ENCODE measurements at places on chromosomes 3 and 15. TPM values are rescaled to one million over a fixed set of nuclear protein-coding genes. Genes with fewer than 3 reads are reported as not detected.

- no peak overlapping the region for H3K4me3 ChIP-seq
- no peaks in the 10 kb centered on the region for H3K27me3 ChIP-seq
- peaks cover 4% of the 10 kb centered on the region for H3K4me1 ChIP-seq
- no peak for DNase-seq
- no peak overlapping the region for H3K27ac ChIP-seq
- H3K36me3 ChIP-seq, result no peaks in the 10 kb centered on the region
Measured at GRCh38 chr15:66955871-66956585, 109.4 kb upstream of the SMAD3 start.

DNA sequence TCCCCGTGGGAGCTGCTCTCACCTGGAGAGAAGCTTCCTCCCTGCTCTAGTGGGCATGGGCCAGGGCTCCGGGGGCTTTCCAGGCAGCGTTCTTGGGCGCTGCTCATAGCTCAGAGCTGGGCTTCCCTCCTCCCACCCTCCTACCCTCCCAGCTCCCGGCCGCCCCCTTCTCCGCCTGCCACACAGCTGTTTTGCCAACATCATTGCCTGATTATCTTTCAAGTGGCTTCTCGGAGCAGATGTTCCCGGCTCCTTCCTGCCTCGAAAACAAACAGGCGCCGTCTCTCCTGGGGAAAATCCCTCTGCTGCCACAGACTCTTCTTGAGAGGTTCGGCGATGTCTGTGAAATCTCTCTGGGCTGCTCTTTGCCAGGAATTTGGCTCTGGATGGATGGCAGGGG is 195.6 kb downstream of the RPLP1 start:
- H3K27ac ChIP-seq, result peak overlapping the region; percentile 78
- peak; percentile 36 for DNase-seq

DNA sequence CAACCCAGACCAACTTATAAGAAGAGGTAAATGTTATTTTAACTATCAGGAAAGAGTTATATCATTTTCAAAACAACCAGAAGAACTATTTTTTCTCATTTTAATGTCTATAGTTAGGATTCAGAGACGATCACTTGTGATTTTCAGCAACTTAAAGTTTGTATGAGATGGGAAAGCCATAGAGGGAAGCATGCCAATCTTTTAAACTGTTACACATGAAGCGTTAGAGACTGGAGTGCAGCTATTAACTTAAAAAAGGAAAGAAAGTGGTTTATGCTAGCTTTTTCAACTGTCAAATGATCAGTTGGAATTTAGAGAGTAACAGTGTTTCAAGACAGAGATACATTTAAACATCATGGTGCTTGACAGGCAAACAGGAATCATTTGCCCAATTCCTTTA is 91.7 kb upstream of the LPP start:
- peaks cover 21% of the 10 kb centered on the region for H3K4me1 ChIP-seq
- no peak overlapping the region for H3K4me3 ChIP-seq
- H3K27me3 ChIP-seq, result no peaks in the 10 kb centered on the region
- no peaks in the 10 kb centered on the region for H3K36me3 ChIP-seq

DNA sequence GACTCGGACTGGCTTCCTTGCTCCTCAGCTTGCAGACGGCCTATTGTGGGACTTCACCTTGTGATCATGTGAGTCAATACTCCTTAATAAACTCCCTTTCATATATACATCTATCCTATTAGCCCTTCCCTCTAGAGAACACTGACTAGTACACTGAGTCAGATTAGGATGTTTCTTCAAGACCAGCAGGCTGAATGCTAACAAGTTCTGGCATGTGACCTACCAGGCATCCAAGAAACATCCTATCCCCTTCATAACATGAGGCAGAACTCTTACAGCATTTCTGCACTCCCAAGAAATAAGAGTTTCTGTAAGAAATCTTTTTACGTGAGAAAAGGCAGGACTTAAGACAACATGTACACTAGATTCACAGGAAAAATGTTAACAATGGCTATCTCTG is 9.3 kb downstream of the CFAP92 start:
- no peak overlapping the region for H3K27ac ChIP-seq
- H3K4me1 ChIP-seq, result no peaks in the 10 kb centered on the region
- H3K4me3 ChIP-seq, result no peak overlapping the region
- no peak for DNase-seq
- H3K36me3 ChIP-seq, result no peaks in the 10 kb centered on the region
- H3K27me3 ChIP-seq, result peaks cover 10% of the 10 kb centered on the region

DNA sequence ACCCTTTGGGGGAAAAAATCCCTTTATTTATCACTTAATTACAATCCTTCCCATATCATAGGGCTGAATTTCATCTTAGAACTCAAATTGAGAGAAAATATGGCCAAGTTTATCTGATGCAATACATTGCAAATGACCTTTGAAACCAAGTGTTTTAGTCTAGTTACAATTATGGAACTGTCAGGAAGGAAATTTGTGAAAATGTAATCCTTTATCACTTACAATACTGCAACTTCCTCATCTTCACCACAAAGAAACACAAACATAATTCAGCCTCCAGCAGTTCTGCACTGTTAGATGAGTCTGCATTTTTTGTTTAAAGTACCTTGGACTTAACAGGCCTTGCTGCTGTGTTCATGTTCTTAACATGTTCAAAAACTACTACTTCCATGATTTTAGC is 4.6 kb downstream of the CCPG1 start:
- no peak overlapping the region for H3K4me3 ChIP-seq
- no peak for DNase-seq
- peaks cover 4% of the 10 kb centered on the region for H3K36me3 ChIP-seq

DNA sequence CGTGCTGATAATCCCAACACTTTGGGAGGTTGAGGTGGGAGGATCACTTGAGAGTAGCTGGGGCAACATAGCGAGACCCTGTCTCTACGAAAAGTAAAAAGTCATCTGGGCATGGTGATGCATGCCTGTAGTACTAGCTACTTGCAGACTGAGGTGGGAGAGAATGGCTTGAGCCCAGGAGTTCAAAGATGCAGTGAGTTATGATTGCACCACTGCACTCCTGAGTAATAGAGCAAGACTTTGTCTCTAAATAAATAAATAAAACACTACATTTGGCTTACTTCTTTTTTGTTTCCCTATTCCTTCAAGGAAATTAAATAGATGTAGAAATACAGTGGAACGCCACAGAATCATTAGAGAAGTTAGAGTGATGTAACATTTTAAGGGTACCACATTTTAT is 20.1 kb upstream of the LDHAL6B start:
- H3K4me1 ChIP-seq, result peaks cover 6% of the 10 kb centered on the region
- no peak for DNase-seq
- H3K27me3 ChIP-seq, result no peaks in the 10 kb centered on the region
- peaks cover 58% of the 10 kb centered on the region for H3K36me3 ChIP-seq

- no peaks in the 10 kb centered on the region for H3K36me3 ChIP-seq
- DNase-seq, result no peak
Measured at GRCh38 chr3:61927332-61927731, 366.0 kb downstream of the PTPRG start.

DNA sequence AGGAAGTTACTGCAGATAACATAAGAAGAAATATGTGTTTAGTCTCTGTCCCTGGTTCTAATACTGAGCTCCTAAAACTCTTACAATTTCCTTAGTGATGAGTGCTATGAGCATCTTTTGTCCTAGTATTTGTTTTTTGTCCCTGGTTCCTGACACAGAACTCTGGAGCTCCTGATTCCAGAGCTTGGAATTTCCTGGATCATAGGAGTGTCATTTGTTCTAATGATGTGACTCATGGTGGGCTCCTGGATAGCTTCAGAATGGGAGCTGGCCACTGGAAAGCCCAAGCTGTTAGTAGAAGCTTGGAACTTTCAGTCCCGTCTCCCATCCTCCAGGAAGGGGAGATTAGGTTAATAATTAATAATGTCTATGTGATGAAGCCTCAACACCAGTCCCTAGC is 98.2 kb downstream of the CNTN6 start:
- H3K4me1 ChIP-seq, result peaks cover 9% of the 10 kb centered on the region
- no peaks in the 10 kb centered on the region for H3K36me3 ChIP-seq
- H3K4me3 ChIP-seq, result no peak overlapping the region
- no peak overlapping the region for H3K27ac ChIP-seq
- no peak for DNase-seq
- no peaks in the 10 kb centered on the region for H3K27me3 ChIP-seq

DNA sequence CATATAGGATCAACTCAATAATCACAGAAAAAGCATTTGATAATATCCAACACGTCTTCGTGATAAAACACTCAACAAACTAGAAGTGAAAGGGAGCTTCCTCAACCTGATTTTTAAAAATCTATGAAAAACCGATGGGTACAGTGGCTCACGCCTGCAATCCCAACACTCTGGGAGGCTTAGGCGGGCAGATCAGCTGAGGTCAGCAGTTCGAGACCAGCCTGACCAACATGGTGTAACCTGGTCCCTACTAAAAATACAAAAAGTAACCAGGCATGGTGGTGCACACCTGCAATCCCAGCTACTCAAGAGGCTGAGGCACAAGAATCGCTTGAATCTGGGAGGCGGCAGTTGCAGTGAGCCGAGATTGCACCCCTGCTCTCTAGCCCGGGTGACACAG is 2.2 kb upstream of the MFGE8 start:
- no peaks in the 10 kb centered on the region for H3K27me3 ChIP-seq
- DNase-seq, result no peak
- H3K4me1 ChIP-seq, result peaks cover 23% of the 10 kb centered on the region
- no peak overlapping the region for H3K27ac ChIP-seq
- H3K4me3 ChIP-seq, result no peak overlapping the region
- H3K36me3 ChIP-seq, result peaks cover 2% of the 10 kb centered on the region

DNA sequence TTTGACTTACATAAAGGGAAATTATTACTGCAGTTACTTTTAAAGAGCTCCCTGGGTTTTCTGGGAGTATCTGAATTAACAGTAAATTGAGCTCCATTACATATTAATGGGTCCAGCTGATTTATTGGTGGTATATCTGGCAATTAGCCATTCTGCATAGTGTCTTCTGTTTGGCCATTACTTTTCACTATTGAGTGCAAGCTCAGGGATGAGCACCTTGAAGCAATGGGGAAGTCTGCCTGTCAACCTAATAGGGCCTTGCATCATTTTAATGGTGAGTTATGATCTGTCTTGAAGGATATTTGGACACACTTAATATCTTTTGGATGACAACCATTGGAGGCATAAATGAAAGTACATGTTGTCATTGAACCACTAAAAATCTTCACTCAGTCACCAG is 73.8 kb downstream of the MFSD1 start:
- no peak for DNase-seq
- peaks cover 34% of the 10 kb centered on the region for H3K27me3 ChIP-seq
- H3K4me3 ChIP-seq, result no peak overlapping the region
- H3K36me3 ChIP-seq, result no peaks in the 10 kb centered on the region
- no peaks in the 10 kb centered on the region for H3K4me1 ChIP-seq
- H3K27ac ChIP-seq, result no peak overlapping the region

DNA sequence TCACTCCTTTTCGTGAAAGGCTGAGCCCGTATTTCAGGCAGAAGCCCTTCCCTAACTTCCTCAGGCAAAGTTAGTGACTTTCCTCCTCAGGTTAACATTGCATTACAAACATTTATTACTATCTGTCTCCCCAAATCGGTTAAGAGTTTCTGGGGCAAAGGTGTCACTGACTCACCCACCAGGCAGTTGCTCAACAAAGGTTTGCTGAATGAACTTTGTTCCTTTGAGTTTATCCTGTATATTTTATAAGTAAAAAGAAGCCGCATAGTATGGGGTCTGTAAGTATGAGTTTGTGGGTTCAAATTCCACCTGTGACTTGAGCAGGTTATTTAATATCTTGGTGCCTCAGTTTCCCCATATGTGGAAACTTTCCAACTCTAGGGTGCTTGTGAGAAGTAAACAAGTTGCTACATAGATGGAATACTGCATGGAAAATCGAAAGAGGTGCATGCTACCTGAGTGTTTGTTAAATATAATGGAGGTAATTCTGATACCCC is 177.7 kb downstream of the THRB start:
- no peaks in the 10 kb centered on the region for H3K4me1 ChIP-seq
- H3K27ac ChIP-seq, result no peak overlapping the region
- DNase-seq, result no peak
- H3K36me3 ChIP-seq, result no peaks in the 10 kb centered on the region
- no peak overlapping the region for H3K4me3 ChIP-seq

DNA sequence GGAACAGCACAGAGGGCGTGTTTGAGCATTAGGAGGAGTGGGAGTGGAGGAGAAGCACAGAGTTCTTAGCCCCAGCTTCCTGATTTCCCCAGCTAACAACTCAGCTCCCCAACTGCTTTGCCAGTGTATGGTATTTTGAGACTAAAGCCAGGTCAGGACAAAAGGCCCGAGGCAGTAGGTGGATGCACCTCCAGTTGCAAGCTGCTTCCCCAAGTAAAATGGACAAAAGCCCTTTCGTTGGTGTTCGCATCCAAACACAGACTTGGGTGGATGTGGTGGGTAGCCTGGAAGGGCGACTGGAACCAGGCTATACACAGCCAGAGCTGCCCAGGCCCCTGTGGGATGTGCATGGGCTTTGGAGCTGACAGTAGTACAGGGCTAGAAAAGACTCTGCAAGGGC is 12.3 kb upstream of the EHD4 start:
- DNase-seq, result no peak
- H3K4me1 ChIP-seq, result peaks cover 23% of the 10 kb centered on the region
- H3K36me3 ChIP-seq, result no peaks in the 10 kb centered on the region

- DNase-seq, result no peak
- peak overlapping the region; percentile 28 for H3K27ac ChIP-seq
- no peak overlapping the region for H3K4me3 ChIP-seq
- no peaks in the 10 kb centered on the region for H3K27me3 ChIP-seq
Measured at GRCh38 chr3:38154625-38155255, 10.6 kb upstream of the OXSR1 start.

- no peak overlapping the region for H3K27ac ChIP-seq
- peaks cover 38% of the 10 kb centered on the region for H3K27me3 ChIP-seq
- DNase-seq, result no peak
- H3K36me3 ChIP-seq, result no peaks in the 10 kb centered on the region
Measured at GRCh38 chr3:13200946-13201345, 127.7 kb upstream of the IQSEC1 start.

- no peak for DNase-seq
- no peak overlapping the region for H3K4me3 ChIP-seq
- H3K36me3 ChIP-seq, result peaks cover 8% of the 10 kb centered on the region
- no peaks in the 10 kb centered on the region for H3K27me3 ChIP-seq
- no peak overlapping the region for H3K27ac ChIP-seq
- H3K4me1 ChIP-seq, result peaks cover 4% of the 10 kb centered on the region
Measured at GRCh38 chr3:38004415-38005075, 14.0 kb downstream of the VILL start.

GRCh38 chr3:20097015-20097414 is 56.8 kb downstream of the KAT2B start:
- peaks cover 3% of the 10 kb centered on the region for H3K4me1 ChIP-seq
- no peaks in the 10 kb centered on the region for H3K36me3 ChIP-seq
- H3K27me3 ChIP-seq, result no peaks in the 10 kb centered on the region
- no peak overlapping the region for H3K4me3 ChIP-seq

GRCh38 chr3:157129803-157130466 is 30.0 kb downstream of the CCNL1 start:
- H3K27ac ChIP-seq, result peak overlapping the region; percentile 85
- no peaks in the 10 kb centered on the region for H3K36me3 ChIP-seq
- DNase-seq, result no peak
- peaks cover 37% of the 10 kb centered on the region for H3K4me1 ChIP-seq
- H3K27me3 ChIP-seq, result no peaks in the 10 kb centered on the region

- no peak overlapping the region for H3K27ac ChIP-seq
- peaks cover 11% of the 10 kb centered on the region for H3K4me1 ChIP-seq
- DNase-seq, result no peak
Measured at GRCh38 chr3:158640646-158641045, 3.7 kb upstream of the GFM1 start.

GRCh38 chr3:49723296-49723627 is 489 bp downstream of the GMPPB start:
- no peaks in the 10 kb centered on the region for H3K36me3 ChIP-seq
- DNase-seq, result no peak
- peak overlapping the region; percentile 95 for H3K4me3 ChIP-seq
- peaks cover 2% of the 10 kb centered on the region for H3K27me3 ChIP-seq
- H3K27ac ChIP-seq, result peak overlapping the region; percentile 96

Gene ASB14
- not detected for total RNA-seq

Gene GTF2E1
- 18.0 TPM for total RNA-seq

Gene C2CD4A
- not detected for total RNA-seq

Gene RASGRP1
- 4.4 TPM for total RNA-seq

Gene TRH
- total RNA-seq, result 0.13 TPM

Gene NANOGP8
- total RNA-seq, result 1.2 TPM

Measured in mesothelial cell of epicardium (in vitro differentiated cells).